CD4-positive, alpha-beta T cell (primary cell): ENCODE measurements at places on chromosomes 3 and 15.
A peak's percentile ranks its signal among the peaks of the same experiment; 100 is the strongest.

GRCh38 chr15:67096546-67097294, 31.3 kb downstream of the SMAD3 start:
- no peak for DNase-seq

GRCh38 chr3:177889161-177889560, 647.1 kb upstream of the KCNMB2 start:
- no peak for DNase-seq

DNA sequence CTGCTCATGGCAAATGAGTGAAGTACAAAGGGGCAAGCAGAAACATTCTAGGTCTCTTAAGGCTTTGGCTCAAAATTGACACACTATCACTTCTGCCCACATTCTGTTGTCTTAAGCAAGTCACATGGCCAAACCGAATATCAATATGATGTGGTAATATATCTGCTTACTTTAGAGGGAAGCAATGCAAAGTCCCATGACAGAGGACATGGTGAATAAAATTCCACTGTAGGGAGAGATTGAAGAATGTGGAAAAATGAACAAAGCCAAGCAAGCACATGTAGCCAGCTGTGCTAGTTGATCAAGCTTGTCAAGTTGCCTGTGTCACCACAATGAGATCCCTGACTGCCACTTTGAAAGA, 11.2 kb upstream of the TBC1D5 start:
- DNase-seq: no peak

DNA sequence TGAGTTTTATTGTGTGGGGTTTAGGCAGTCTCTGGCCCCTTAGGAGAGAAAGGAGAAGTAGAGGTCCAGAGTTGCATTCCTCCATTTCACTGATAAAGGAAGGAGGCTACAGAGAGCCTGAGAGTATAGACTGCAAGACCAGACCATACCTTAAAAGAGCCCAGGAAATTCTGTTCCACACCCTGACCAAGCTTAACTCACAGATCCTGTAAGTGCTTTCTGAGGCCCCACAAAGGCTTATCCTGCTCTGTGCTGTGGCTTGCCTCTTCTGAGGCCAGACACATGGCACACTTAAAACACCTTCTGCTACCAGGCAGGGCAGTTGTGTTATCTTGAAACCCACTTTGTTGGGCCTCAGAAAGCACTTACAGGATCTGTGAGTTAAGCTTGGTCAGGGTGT, 39.2 kb upstream of the LEKR1 start:
- DNase-seq: no peak

DNA sequence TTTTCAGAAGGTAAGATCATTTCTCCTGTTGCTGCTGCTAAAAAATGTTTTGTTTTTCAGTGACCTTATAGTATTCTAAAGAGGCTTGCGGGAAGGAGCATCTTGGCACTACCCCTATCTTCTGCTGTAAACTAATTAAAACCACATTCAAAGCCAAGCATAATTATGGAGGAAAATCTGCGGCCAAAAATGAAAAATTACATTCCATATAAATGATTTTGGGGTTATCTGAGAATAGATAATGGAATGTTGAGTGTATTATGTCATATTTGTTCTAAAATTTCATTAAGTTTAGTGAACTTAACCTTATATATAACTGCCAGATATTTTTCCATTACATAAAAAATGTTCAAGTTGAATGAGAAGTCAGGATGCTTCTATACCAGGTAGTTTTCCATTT, 170.4 kb upstream of the TMC3 start:
- no peak for DNase-seq

- DNase-seq: no peak
Observed at GRCh38 chr15:89198934-89199333, 22.4 kb downstream of the RLBP1 start.

GRCh38 chr3:185912929-185913901, 24.6 kb downstream of the TRA2B start:
- DNase-seq: no peak

- no peak for DNase-seq
Observed at GRCh38 chr3:159455741-159456181, 532.9 kb upstream of the IL12A start.

- no peak for DNase-seq
Observed at GRCh38 chr15:57600197-57600596, 8.5 kb downstream of the MYZAP start.

DNA sequence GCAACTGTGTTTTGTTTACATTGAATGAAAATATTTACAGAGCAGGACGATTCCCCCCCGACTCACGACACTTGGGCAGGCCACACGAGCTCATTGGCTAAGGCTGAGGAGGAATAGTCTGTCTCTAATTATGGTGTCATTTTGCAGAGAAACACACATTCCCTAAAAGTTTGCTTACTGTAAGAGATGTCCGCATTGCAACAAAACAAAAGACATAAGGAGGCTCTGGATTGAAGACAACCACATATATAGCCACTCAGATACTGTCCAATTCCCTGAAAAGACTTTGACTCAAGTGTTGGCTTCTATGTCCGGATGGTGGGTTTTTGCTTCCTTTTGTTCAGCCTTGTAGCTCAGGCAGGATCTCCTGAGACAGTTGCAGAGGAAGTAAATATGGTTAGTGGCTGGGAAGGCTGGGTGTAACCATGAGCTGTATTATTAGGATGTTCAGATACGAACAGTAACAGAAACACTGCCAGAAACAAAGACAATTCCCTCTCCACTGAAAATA, 170.4 kb downstream of the KLHL25 start:
- DNase-seq: no peak

- DNase-seq: no peak
Observed at GRCh38 chr15:52329987-52330386, 34.4 kb upstream of the MYO5C start.

GRCh38 chr3:23244324-23245041, 41.4 kb downstream of the UBE2E2 start:
- DNase-seq: no peak

- DNase-seq: peak; percentile 62
Observed at GRCh38 chr15:55289011-55289745, 435 bp downstream of the RAB27A start.

DNA sequence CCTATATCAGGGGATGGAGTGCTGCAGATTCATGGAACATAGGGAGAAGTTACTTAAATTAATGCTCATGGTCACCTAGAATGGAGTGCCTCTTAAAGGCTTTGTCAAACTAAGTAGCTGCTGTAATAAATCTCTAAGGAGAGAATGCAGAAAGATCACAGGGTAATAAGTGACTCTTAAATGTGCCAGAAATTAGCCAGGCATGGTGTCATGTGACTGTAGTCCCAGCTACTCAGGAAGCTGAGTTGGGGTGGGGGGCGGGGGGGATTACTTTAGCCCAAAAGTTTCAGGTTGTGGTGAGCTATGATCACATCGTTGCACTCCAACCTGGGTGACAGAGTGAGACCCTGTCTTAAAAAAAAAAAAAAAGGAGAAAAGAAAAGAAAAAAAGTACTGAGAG, 90.9 kb upstream of the ASB14 start:
- DNase-seq: no peak
